ENCODE measurements at places on chromosomes 6 and 20.

DNA sequence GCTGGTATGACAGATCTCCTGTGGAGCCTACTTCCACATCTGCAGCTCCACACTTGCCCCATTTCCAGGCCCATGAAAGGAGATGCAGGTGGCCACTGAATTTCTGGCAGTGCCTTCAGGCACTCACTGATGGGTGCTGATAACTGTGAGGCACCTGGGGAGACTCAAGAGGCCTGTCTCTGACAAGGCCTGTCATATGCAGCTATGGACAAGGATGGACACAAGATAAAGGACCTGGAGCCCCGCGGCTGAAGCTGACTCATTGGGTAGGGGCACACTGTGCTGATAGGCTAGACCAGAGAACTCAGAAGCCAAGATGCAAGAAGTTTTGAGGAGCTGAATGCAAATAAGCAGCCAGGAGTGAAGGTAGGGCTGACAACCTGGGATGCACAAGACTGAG is 81.0 kb upstream of the LRFN2 start:
- no peak for DNase-seq

DNA sequence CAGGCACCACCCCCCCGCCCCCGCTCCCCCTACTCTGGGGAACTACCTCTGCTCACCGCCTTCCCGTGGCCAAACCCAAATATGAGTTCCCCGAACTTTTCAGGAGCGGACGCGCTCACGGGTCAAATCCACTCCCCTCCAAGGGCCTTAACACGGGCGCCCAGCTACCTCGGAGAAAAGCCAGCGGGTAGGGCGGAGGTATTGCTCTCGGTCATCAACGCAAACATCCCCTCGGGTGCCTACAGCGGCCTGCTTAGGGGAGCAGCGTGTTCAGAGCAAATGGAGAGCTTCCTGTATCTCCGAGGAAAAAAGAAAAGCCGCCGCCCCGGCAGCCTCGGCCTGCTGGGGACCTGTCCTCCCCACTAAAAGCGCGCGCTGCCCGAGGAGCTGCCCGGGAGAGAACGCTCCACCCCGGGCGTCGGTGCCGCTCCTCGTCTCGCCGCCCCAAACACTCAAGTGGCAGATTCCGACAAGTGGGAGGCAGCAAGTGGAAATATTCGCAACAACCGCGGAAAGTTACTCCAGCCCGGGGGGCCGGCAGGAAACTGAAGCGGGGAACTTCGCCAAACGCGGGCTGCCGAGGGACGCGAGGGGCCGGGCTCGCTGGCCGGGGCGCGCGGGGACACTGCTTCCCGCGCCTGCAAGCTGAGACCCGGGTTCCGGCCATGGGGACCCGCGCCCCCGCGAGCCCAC is 699 bp downstream of the PTPRT start:
- DNase-seq: no peak

DNA sequence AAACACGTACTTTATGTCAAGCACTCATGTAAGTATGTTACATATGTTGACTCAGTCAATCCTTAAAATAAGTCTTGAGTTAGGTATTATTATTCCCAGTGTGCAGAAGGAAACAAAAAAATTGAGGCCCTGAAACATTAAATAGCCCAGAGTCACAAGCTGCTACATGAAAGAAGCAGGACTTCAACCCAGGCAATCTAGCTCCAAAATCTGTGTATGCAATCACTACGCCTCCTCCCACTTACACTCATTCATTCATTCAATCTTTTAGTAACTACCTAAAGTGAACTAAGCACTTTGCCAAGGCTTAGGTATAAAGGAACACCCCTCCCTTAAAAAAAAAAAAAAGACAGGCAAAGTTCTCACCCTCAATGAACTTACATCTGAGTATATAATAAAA is 9.3 kb downstream of the ARHGAP18 start:
- no peak for DNase-seq

DNA sequence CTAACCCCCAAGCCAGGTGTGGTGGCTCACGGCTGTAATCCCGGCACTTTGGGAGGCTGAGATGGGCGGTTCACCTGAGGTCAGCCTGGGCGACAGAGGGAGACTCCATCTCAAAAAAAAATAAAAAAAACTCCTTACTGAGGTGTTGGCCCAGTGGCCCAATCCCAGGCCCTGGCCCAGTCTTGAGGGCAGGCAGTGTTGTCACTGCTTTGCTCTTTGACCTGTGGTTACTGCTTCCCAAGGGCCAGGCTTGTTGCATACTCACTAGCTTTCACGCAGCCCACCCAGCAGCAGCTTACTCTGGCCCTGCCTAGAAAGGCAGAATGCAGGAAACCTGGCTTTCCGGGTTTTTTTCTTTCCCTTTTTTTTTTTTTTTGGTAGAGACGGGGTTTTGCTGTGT is 13.2 kb downstream of the CNPY3 start:
- DNase-seq: no peak

GRCh38 chr6:54737247-54737646 is 109.3 kb upstream of the FAM83B start:
- no peak for DNase-seq

DNA sequence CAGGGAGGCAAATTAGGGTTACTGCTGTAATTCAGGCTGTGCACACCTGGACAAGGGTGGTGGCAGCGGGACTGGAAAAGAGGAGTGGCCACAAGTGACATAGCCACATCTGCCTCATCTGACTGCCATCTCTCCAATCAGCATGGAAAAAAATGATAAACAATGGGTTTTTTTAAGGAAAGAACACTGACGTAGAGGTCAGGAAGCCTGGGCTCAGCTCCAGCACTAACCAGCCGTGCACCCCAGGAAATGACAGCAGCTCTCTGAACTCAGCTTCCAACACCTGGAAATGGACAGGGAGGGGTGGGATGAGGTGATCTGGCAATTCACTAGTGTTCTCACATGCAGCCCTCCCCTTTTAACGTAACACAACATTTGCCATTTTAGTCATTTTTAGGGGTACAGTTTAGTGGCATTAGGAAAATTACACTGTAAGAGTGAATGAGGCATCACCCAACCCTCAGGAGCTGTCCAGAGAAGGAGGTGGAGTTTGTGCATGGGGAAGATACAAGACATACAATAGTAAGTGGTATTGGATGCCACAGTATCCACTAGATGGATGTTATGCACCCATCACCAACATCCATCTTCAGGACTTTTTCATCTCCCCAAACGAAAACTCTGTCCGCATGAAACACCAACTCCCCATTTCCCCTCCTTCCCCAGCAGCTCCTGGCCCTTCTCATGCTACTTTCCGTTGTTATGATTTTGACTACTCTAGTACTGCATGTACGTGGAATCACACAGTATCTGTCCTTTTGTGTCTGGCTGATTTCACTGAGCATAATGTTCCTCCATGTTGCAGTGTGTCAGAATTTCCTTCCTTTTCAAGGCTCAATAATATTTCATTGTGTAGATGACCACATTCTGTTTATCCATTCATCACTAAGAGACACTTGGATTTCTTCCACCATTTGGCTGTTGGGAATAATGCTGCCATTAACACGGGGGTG is 215.5 kb upstream of the ECI2 start:
- DNase-seq: no peak

DNA sequence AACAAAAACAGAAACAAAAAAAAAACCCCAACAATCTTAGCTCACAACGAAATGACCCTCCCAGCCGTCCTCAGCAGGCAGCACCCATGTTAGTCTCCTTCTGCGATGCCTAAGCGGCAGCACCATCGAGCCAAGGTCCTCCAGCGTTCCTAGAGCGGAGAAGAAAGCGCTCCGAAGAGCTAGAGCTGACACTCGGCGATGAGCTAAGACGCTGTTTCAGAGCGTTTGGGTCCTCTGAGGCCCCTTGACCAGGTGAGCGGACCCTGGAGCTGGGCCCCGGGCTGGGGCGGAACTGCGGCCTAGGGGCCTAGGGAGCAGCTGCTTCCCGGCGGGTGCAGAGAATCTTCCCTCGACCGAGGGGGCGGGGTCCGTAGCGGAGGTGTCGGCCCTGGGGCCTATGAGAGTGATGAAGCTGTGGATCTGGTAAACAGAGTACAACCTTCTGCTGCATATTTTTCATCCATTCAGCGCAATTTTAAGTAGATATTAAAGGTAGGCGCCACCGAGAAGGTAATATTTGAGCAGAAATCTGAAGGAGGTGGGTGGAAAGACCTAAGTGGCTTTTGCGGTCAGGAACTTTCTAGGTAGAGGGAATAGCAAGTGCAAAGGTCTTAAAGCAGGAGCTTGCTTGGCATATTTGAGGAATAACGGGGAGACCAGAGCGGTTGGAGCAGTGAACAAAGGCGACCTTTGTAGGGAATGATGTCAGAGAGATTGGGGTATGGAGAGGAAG is at the start of gene ZSCAN26:
Gene ZSCAN26 (plus strand): TSS at position 182 of the 733 bp plus-strand sequence. CDS start 4,777 bp downstream, outside the sequence.
- peak; percentile 70 for DNase-seq

GRCh38 chr20:21394551-21394950 is 2.8 kb downstream of the NKX2-4 start:
- no peak for DNase-seq

DNA sequence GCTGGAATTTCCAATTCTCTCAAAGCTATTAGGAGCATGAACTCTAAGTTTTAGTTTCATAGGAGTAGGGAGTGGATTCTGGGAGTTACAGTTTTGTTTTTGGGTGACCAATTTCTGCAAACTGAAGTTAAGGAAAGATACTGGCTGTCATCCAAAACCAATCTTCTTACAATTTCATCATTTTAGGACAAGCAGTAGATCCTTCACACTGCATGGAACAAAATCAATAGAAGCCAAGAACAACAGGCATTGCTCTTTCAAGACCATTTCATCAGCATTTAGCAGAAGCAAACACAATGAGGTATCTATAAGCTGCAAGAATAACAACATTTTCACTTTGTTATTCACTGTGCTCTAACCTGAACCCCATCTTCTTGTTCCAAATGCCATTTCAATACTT is 173.0 kb downstream of the GMDS start:
- no peak for DNase-seq

- no peak for DNase-seq
Observed at GRCh38 chr6:11263291-11263775, 30.9 kb upstream of the NEDD9 start.

- DNase-seq: no peak
Observed at GRCh38 chr6:40900791-40901190, 138.2 kb downstream of the UNC5CL start.

- DNase-seq: no peak
Observed at GRCh38 chr6:81487489-81487888, 265.0 kb downstream of the TENT5A start.

GRCh38 chr6:33784787-33785186 is 4.1 kb downstream of the LEMD2 start:
- DNase-seq: no peak

- no peak for DNase-seq
Observed at GRCh38 chr6:16487996-16488674, 249.7 kb downstream of the GMPR start.

DNA sequence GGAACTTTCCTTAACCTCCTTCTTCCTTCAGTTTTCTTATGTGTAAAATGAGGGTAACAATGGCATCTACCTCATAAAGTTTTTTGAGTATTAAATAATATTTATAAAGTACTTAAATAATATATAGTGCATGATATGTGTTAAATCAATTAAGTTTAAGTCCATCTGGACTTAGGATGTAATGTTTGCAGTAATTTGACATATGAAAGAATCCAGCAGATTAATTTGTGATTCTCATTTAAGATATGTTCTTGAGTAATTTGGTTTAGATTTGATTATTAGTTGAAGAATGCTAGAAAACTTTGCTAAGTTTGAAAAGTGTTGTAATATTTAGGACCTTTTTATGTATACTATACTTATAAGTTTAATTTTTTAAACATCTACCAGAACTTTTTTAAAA is 18.1 kb downstream of the KCTD20 start:
- DNase-seq: no peak

GRCh38 chr6:133463790-133464189 is 222.6 kb downstream of the EYA4 start:
- no peak for DNase-seq

DNA sequence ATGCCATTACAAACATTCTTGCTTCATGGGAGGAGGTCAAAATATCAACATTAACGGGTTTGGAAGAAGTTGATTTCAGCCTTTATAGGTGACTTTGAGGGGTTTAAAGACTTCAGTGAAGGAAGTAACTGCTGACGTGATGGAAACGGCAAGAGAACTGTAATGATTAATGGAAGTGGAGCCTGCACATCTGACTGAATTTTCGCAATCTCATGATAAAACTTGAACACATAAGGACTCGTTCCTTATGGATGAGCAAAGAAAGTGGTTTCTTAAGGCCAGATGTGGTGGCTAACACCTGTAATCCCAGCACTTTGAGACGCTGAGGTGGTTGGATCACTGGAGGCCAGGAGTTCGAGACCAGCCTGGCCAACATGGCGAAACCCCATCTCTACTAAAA is 226.1 kb downstream of the BCAS1 start:
- no peak for DNase-seq

DNA sequence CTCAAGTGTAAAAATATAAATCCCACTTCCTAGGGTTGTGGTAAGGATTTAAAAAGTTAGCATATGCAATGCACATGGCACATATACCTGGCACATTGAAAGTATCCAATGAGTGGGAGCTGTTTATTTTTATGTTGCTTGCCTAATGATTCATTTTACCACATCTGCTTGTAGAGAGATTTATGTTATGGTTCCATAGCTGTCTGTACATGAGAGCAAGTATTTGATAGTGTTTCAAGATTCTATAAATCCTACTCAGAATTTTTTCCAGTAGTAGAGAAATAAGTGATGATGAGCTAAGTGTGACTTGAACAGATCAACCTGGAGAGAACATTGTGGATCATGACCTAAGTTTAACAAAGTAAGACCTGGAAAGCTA is 125.3 kb upstream of the SPTLC3 start:
- DNase-seq: no peak

DNA sequence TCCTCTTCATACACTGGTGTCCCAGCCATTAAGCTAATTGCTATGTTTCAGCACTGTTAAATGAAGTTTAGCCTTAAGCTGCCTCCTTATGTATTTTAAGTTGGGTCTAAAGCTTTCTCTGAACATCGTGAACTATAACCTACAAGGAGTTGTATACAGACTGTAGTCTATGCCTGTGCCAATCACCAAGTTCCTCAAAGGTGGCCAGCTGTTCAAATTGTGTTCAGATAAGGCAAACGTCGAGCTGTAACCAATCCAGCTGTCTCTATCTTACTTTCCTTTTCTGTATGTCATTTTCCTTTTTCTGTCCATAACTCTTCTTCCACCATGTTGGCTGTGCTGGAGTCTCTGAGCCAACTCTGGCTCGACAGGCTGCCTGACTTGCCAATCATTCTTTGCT is 199.6 kb downstream of the OGFRL1 start:
- no peak for DNase-seq

DNA sequence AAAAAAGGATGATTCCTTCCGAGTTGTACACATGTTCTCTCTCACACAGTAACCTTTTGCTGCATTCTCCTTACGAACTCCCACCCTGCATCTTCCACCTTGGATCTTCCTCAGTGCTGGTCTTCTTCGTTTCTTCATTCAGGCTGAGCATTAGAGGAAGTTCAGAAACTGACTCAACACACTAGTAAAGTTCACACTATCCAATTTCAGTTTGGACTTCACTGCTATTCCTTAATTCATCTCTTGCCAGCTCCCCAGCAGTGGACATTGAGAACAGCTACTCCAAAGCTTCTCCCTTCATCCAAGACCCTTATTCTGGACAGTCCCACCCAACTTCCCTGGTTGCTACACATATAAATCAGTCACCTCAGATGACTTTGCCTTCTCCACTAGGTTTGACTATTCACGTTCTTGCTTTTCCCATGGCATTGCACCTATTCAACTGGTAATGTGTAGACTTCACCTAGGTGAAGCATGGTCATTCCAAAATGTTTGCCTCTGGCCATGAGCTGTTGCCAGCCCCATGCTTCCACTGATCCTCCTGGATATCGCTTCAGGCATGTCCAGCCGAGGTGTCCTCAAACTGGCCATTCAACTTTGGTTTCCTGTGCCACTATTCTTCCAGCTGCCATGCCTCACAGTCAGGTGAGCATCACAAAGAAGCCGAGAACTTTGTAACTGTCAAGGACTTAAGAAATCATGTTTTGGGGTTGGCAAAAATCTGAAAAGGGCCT is 103.9 kb upstream of the EMILIN3 start:
- no peak for DNase-seq

GRCh38 chr6:13689511-13690256 is 22.0 kb downstream of the RANBP9 start:
- no peak for DNase-seq
